ENCODE measurements at places on chromosomes 11 and 22.

- no peak for DNase-seq
These were observed 170.1 kb downstream of the GRIK4 start for GRCh38 chr11:120681434-120682331.

DNA sequence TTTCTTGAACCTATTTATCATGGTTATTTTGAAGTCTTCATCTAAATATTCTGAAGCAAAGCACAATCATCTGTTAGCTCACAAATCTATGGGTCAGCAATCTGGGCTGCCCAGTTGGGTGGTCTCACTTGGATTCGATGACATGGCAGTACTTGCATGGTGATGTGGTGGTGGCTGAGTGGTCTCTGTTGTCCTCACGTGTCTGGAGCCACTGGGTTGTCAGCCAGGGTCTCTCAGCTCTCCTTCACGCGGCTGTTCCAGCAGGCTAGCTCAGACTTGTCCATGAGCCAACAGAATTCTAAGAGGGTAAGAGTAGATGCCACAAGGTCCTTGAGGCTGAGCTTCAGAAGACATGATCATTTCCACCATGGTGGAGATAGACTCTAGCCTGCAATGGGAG, 66.4 kb upstream of the KCNQ1OT1 start:
- DNase-seq: no peak

- no peak for DNase-seq
These were observed 21.2 kb upstream of the BLID start for GRCh38 chr11:122137078-122137793.

DNA sequence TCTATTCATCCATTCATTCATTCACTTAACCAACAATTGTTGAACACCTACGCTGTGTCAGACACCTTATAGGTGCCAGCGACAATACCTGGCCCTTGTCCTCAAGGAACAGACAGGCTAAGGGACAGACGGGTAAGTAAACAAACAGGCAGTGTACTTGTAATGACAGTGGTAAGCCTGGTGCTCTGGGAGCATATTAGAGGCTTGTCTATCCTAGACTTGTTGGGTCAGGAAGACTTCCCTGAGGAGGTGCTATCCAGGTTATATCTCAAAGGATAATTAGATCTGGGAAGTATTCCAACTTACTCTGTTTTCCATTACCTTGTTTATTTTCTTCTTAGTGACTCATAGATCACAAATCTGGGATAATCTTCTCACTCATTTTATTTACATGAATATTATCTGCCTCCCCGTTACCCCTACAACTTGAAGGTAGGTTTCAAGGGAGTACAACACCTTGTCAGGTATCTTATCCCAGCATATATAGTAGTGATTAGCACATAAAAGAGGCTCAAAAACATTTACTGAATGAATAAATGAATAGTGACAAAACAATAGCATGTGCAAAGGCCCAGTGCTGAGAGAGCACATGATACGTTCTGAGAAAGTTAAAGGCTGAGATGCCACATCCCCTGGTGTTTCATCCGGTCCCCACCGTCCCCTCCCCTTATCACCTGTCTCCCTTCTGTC, 75.3 kb upstream of the NCAM1 start:
- no peak for DNase-seq

DNA sequence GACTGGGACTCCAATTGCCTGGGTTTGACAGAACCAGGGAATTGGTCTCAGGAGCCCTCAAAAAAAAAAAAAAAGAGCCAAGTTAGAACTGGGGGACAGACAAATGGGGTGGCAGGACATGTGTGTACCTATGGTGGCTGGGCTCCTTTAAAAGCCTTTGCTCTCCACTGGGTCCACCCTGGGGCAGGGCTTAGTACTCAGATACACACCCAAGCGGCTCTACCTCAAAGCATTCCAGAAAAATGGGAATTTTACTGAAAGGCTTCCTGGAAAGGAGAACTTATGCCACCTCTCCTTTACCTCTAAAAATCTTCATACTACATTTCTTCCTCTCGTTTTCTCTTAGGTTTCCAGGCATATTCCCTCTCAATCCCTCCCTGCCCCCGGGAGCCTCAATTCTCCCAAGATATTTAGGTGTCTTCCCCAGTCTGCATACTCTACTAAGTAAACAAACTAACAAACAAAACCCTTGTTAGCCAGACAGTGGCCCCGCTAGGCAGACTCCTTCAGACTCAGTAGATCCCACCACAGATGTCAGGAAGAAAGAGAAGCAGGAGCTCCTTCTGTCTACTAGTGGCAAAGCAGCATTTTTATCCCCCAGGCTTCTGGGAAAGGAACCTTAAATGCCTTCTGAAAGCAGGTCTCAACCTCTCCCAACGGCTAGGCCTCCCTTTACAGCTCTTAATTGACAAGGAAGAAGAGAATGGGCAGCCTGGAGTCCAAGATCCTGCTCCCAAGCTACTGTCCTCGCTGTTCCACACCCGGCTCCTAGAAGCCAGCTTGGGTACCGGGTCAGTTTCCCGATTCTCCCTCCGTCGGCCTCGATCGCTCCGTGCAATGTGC, 653 bp downstream of the PCSK7 start:
- no peak for DNase-seq

GRCh38 chr11:72239313-72239848, 4.6 kb downstream of the PHOX2A start:
- no peak for DNase-seq

DNA sequence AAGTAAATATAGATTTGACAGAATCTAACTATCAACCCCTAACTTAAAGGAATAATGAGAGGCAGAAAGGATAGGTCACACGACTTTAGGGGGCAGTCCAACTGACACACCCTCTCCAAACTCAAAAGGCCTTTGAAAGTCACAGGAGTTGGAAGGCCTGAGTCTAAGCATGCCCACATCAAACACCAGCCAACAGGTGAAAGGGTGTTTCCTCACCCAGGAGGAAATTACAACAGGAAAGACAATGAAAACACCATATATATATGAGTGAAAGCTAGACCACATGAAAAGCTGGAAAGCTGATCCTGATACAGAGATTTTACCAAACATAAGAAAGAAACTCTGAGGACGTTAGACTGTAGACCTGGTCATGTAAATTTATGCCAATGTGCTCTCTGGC, 10.5 kb upstream of the DEPDC7 start:
- DNase-seq: no peak

- no peak for DNase-seq
These were observed 20.2 kb upstream of the OR5AK2 start for GRCh38 chr11:56968524-56968923.

DNA sequence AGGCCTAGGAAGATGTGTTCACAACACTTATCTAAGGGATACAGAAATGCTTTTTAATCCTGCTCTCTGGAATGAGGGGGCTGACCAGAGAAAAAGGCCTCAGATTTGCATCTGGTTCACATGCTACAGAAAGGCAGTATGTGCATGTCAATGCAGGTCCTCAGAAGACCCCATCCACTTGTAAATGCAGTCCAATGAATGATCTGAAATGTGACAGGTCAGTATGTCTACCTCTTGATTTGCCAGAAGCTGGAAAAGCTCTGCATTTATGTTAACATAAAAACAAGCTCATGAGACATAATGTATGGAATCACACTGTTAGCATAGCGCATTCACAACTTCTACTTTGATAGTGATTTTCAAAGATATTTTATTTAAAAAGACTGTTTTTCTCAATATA, 367.4 kb upstream of the CHORDC1 start:
- DNase-seq: no peak

- DNase-seq: no peak
These were observed 1068.3 kb downstream of the OPCML start for GRCh38 chr11:132464003-132464342.

DNA sequence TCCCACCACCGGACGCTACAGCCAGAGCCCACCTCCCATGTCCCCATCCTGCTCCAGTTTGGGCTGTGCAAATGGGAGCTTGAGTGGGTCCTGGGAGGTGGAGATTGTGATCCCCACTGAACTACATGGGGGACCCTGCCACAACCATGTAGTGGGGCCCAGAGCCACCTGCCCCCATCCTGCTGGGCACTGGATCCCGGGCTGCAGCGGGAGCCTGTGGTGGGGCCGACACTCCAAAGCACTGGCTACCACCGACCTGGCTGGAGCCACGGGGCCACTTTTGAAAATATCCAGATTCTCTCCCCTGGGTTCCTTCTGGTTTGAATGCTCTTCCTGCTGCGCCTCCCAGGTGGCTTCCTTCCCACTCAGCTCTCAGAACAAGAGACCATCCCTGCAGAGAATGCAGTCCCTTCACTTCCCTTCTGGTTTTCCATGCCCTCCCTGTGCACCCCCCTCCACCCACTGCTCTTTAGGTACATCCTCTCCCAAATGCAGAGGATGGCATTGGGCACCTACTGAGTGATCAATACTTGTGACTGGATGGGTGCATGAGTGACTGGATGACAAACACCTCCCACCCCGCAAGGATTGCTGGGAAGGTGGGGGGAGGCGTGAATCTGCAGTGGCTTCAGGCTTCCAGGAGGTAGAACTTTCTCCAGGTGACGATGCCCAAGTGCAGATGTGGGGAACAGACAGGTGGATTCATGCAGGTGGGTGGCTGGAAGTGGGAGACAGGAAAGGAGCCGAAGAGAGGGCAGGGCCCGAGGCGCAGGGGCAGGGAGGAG, 846 bp upstream of the UNC93B1 start:
- no peak for DNase-seq

DNA sequence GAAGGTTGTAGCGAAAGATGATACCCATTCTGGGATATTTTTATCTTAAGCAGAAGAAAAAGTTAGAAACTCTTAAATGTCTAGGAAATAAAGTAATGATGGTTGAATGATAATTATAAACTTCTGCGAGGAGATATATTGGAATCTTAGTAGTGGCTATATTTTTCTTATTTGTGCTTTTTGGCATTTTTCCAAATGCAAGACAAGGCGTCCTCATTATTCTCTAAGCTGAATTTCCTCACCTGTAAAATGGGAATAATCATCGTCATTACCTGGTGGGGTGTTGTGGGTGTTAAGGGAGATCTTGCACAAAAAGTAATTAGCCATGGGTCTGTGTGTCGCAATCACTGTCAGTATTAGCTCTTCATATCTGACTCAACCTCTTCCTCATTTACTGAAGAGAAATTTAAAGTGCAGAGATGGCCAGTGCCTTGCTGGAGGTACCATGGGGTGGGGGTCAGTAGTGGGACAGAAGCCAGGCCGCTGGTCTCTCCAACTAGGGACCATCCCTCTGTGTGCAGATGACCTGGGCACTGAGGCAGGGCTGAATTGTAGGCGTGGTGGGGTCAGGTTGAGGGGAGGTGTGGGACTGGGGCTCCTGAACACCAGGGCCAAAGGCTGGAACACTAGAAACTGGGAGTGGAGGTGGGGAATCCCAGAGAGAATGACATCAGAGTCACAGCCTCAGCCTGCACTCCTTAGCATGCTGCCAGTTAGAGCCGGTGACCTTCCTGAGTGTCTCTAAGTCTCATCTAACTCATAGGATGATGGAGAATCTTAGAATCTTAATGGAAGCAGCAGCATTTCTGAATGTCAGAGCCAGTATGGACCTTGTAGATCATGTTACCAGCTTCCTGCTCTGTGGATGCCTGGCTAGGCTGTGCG, 4.1 kb downstream of the PITPNM1 start:
- peak; percentile 69 for DNase-seq

DNA sequence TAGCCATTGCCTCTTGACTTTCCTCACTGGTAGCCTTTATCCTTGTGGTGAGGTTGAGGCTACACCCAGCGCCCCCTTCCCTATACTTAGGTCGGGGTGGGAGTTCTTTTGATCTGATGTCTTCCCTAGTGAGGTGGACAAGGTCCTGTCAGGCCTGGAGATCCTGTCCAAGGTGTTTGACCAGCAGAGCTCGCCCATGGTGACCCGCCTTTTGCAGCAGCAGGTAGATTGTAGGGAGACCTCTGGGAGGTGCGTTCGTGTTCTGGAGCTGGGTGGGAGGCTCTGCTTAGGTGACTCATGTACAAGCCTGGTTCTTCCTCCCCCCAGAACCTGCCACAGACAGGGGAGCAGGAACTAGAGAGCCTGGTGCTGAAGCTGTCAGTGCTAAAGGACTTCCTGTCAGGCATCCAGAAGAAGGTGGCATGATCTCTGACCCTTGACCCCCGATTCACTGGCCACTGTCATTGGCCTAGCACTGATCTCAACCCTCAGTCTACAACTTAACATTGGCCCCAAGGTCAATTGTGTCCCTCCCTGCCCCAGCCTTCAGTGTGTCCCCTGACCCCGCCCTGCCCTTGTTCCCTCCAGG, 4.9 kb downstream of the INPPL1 start:
- DNase-seq: no peak

DNA sequence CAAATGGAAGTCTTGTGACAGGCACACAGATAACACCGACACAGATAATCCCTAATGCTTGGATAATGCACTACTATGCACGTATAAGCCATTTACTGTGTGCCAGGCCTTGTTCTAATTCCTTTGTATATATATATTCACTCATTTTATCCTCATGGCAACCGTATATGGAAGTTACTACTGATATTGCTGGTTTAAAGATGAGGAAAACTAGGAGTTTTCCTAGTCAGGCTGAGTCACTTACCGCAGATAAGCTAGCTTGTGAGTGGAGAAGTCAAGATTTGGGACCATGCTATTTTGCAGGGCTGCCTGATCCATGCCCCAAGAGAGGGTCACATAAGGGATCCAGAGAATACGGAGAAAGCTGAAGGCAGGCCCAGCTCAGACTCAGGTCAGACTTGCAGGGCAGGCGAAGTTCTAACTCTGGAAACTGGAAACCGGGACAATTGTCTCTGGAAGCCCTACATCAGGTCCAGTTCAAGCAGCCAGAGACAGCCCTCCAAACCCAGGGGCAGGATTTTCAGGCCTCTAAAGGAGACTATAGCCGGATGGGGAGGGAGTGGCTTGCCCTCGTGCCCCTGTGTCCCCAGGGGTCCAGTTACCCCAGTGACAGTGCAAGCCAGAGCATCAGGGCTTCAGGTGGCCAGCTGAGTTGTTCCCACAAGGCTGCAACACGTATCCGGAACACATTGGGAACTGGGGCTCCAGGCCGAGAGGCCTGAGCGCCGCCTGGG, 534.8 kb downstream of the INSC start:
- DNase-seq: no peak

- no peak for DNase-seq
These were observed 164.5 kb downstream of the SOX6 start for GRCh38 chr11:16191868-16192240.

- DNase-seq: no peak
These were observed 2.0 kb downstream of the TENM4 start for GRCh38 chr11:79438631-79439409.

DNA sequence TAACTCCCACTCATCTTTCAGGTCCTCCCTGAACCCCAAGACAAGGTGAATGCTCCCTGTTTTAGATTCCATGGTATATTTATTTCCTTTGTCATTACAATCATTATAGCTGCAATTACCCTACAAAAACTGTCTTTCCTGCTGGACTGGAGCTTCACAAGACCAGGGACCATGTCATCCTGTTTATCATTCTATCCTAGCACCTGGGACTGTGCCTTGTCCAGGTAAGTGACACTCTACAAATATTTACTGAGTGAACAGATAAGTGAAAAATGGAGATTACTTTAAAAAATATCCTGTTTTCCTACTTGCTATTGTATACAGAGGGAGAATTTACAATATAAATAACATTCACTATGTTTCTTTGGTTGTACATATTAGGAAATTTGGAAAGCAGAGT, 22.5 kb upstream of the ELF5 start:
- DNase-seq: no peak
